ENCODE measurements at places on chromosomes 1 and 21.
A peak's percentile ranks its signal among the peaks of the same experiment; 100 is the strongest.

- no peak for DNase-seq
Observed at GRCh38 chr1:67840449-67840848, 7.2 kb upstream of the GNG12 start.

GRCh38 chr1:232697187-232697822, 67.4 kb upstream of the SIPA1L2 start:
- DNase-seq, result no peak

GRCh38 chr21:26790296-26790695, 54.9 kb downstream of the ADAMTS1 start:
- DNase-seq, result no peak

- DNase-seq, result no peak
Observed at GRCh38 chr1:91440847-91441246, 36.2 kb upstream of the HFM1 start.

DNA sequence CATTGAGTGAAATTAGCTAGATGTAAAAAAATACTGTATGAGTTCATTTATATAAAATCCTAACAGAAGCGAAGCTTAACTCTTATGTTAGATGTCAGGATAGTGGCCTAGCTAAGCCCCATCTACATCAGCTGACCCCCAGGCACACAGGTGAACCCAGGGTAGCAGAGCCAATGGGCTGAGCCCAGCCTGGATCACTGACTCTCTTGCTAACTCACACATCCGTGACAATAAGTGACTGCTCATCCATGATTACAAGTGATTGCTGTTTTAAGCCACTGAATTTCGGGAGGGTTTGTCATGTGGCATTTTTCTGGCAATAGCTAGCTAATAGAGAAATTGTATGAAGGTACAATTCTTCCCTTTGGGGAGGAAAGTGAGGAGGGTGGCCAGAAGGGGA, 55.2 kb upstream of the COG2 start:
- no peak for DNase-seq

GRCh38 chr1:172460177-172460576, 16.3 kb upstream of the PIGC start:
- DNase-seq, result no peak

DNA sequence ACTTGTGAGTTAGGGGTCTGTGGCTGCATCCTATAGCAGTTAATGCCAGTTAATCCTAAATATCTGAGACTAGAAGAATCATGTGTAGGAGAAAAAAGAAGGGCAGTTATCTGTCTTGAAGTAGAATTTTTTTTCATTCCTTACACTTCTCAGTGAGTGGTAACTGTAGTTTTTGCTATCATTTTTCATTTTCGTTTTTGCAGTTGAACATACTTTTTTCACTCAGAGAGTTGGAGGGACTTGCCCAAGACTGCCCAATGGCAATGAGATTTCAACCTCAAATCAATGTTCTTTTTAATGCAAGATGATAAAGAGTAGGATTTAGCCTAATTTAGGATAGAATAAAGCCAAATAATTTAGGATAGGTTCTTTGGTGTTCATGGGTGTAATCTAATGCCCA, 5.5 kb downstream of the PRDX6 start:
- no peak for DNase-seq

DNA sequence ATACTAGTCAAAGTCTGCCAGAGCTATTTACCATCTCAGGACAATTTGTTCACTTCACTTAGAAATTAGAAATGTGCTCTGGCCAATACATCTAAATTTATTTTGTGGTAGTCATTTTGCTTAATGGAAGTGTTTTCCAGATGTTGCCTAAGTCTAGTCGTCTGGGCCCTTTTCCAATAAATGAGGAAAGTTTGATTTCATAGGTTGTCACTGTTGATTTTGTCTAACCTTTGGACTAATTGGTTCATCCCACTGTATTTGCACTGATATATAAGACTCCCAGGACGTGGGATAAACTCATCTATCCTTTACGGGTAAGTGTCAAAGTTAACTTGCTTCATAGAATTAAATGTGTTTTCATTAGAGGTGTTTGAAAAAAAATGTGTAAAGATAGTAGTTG, 79.1 kb downstream of the TPR start:
- DNase-seq, result no peak

- DNase-seq, result no peak
Observed at GRCh38 chr1:84997667-84998600, 1.0 kb upstream of the MCOLN2 start.

DNA sequence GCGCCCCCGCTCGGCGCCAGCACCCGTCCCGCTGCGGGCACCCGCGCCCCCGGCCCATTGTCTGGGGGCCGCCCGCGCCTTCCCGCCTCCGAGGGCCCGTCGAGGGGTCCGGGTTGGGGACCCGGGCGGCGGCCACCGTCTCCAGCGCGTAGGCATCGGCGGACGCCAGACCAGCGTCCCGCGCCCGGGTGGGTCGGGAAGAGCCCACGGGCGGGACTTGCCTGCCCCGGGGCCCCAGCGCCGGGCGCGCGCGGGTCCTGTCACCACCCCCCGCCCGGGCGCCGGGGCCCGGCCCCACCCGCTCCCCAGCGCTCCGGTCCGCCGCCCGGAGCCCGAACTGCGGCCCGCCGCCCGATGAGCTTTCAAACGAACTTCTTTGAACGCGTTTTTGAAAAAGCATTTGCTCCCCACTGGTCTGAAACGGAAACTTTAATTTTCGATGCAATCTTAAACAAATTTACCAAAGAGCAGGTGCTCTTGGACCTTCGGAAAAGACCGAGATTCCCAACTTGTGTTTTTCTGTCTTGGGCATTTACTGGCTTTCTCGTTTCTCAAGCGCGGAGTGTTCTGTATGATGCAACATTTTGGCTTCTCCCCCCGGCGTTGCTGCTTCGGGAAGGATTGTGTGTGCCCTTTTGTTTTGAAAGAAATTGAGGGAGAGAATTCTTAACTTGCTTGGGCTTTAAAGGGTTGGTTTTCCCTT, 615 bp downstream of the CLIC4 start:
- no peak for DNase-seq

DNA sequence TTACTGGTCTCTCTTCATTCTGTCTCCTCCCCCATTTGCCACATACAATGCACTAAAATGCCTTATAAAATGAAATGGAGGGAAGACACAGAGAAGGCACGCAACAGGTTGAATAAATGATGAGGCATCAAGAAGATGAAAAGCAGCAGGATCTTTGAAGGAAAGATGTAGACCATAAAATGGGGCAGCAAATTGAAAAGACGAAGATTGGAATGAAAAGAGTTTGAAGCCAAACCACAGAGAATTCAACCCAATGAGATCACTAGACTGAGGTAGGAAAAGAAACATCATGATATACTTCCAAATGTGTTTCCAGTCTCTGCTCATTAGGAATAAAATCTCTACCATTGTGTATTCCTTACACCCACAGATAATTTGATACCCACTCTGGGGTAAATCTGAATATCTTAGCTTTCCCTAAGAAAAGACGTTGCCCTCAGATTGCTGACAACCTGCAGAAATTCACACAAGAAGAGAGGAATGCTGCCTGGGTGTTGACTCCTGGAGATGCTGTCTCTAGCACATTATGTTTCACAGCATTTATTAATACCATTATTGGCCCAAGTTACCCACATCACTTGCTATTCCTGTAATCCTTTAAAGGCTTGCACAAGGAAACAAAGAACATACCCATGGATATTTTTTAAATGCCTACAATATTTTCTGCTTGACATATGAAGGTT, 230.9 kb downstream of the LTN1 start:
- no peak for DNase-seq

GRCh38 chr1:229368347-229368746, 25.5 kb upstream of the CCSAP start:
- DNase-seq, result no peak

DNA sequence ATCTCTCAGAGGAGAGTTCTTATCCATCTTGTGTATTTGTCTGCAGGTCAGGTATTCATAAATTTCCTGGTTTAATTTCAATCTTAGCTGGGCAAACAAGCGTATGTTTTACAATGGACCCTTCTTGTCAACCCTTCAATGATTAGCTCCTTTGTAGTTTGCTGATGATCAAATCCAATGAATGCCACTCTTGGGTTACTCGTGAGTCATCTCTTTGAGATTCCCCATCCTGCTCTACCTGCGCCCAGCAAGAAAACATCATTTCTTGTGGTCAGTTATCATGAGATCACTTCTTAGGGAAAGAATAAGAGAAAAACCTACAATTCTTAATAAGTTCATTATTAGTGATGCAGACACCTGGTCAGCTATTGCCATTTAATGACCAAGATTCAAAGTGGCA, 572.3 kb upstream of the PKN2 start:
- DNase-seq, result no peak

DNA sequence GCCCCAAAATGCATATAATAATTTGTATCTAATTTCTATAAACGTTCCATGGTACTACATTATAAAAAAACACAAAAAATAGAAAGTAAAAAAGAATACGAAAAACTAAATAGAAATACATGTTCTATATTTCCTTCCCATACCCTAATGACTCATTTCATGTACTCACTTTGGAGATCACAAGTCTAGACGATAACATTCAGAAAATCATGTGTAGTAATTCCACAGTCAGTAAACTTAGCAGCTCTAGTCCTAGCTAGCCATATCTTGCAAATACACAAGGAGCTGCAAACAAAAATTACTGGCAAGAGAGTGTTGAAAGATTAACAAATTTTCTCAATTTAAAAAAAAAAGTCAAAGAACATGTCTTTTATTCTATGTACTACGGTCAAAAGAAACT, 1.4 kb downstream of the GOLPH3L start:
- no peak for DNase-seq

DNA sequence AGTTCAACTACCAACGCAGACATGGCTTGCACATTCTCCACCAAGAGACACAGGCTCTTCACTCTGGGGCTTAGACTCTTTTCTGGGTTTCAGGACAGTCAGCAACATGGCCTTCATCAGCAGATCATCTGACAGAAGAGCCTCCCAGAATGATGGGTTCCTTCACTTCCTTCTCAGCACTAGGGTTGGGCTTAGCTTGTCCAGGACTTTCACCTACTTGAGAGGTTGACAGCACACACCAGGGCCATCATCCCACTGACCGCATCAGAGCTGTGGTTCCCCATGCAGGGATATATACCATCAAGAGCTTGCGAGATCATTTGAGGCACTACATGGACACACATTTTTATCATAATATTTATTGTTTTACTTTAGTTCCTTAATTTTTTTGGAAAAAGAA, 10.4 kb upstream of the NCF2 start:
- DNase-seq, result no peak

- no peak for DNase-seq
Observed at GRCh38 chr1:220084460-220084859, 5.1 kb downstream of the BPNT1 start.

GRCh38 chr21:44304011-44304616, 4.3 kb downstream of the PFKL start:
- DNase-seq, result no peak

DNA sequence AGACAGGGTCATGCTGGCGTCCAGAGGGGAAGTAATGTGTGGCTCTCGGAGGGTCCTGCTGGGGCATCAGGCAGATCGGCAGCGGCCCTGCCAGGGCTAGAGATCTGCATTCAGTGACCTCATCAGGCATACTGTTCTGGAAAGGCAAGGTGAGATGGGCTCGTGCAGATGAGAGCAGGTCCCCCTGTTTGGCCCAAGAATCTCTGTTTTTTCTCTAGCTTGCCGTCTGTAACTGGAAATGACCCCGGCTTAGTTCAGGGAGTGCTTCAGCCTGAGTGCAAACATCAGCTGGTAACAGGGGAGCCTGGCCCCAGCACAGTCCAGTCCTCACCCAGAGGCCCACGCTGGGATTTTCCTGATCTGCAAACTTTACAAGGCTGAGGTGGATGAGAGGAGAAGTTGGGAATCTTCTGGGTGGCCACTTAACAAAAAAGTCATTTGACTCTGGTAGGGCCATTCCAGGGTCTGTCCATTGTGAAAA, 2.1 kb downstream of the FAM163A start:
- DNase-seq, result no peak

GRCh38 chr1:107379826-107380225, 239.0 kb downstream of the NTNG1 start:
- no peak for DNase-seq

DNA sequence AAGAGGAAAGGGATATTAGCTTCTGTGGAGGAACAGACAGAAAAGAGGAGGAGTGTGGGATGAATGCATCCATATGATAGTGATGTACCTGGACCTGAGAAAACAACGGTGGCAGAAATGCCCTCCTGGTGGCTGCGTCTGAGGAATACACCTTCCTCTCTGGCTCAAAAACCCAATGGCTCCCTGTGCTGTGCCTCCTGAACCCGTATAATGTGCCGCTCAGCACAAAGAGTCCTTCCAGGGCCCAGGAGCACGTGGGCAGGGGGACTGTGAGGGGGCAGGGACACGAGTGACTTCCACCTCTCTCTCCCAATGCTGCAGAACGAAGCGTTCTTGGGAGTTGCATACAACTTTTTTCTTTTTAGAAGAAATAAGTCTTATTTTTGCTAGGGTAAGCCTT, 31.2 kb downstream of the IRF2BP2 start:
- DNase-seq, result no peak

- peak; percentile 18 for DNase-seq
Observed at GRCh38 chr21:42654179-42654912, 925 bp downstream of the PDE9A start.

DNA sequence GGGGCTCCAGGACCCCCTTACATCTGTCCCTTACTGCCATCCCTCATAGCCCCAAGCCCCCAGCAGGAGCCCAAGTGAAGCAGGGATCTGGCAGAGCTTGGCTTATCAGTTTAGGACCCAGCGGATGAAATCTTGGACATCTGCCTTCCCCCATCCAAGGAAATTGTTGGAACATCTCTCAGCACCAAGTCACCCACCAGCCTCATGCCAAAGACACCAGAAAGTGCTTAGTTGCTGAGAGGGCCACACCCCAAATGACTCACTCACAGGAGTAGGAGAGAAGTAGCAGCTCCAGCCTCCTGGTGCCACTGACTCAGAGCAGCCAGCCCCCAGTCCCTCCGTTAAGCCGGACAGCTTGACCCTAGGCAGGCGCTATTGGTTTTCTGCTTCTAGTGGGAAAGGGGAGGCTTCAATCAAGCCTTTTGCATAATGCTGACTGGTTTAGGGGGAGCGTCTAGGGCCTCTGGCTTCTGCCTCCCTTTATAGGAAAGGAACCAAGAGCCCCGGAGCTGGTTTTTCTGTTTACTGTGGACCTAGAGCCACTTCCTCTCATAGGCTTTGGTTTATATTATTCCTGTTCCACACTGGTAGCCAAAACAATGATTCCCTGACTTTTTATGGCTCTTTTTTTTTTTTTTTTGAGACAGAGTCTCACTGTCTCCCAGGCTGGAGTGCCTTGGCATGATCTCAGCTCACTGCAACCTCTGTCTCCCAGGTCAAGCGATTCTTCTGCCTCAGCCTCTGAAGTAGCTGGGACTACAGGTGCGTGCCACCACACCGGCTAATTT, 114.2 kb upstream of the IPO9 start:
- peak; percentile 28 for DNase-seq

DNA sequence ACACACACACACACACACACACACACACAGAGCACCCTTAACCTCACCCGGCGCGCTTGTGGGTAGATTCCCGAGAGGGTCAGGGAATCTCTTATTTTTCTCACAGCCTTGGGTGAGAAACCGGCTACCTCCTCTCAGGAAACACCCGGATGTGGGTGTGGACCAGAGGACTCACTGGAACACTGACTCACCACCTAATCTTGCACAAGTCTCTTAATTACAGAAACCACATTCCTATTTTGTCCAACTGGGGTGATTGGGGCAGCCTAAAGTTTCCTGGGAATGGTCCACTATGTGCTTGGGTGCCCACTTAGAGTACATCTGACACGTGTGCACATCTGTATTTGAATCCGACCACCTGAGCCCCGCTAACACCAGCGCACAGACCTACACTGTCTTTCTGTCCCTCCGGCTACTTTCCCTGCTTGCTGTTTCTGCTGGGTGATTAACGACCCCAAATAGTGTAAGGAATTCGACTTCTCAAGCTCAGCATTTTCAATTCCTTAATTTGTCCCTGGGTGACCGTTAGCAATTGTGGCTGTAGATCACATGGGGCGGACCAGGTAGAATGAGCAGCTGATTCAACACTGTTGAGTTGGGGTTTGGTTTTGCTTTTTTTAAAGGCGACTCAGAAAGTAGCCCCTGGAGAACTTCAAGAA, 14.0 kb upstream of the TBX15 start:
- no peak for DNase-seq
